SJSA1 (cell line): ENCODE measurements at places on chromosomes 5 and 9. TPM values are rescaled to one million over a fixed set of nuclear protein-coding genes. Genes with fewer than 3 reads are reported as not detected.

Gene TEX48
- not detected in 2 replicates for total RNA-seq

DNA sequence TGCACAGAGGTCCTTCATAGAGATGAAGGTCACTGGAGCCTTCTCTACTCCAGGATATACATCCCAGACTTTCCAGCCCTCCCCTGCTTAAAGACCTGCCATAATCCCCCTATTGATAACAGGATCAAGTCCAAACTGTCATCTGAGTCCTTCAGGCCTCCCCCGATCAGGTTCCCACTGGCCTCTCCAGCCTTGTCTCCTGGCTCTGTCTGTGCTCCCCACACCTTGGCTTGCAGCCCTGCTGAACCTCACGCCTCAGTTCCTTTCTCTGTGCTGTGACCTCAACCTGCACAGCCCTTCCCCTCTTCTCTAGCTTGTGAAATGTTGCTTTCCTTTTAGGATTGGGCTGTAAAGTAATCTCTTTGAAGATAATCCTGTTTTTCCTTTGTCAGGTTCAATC is 2.5 kb upstream of the HRH2 start:
- DNase-seq, result no peak
- peaks cover 26% of the 10 kb centered on the region for H3K27me3 ChIP-seq
- no peaks in the 10 kb centered on the region for H3K36me3 ChIP-seq
- H3K4me1 ChIP-seq, result no peaks in the 10 kb centered on the region

- H3K4me1 ChIP-seq, result no peaks in the 10 kb centered on the region
- no peaks in the 10 kb centered on the region for H3K36me3 ChIP-seq
- no peaks in the 10 kb centered on the region for H3K27me3 ChIP-seq
- no peak overlapping the region for H3K4me3 ChIP-seq
- no peak overlapping the region for H3K27ac ChIP-seq
Measured at GRCh38 chr5:146662229-146662628, 146.2 kb upstream of the GPR151 start.

GRCh38 chr9:107292821-107293542 is 9.9 kb downstream of the RAD23B start:
- peaks cover 9% of the 10 kb centered on the region; the same call in 1 of the 2 replicates for H3K36me3 ChIP-seq
- no peak overlapping the region for H3K27ac ChIP-seq
- H3K4me1 ChIP-seq, result no peaks in the 10 kb centered on the region
- H3K4me3 ChIP-seq, result no peak overlapping the region

GRCh38 chr5:135944967-135945560 is 9.7 kb downstream of the LECT2 start:
- peak; percentile 72 for DNase-seq
- no peaks in the 10 kb centered on the region for H3K36me3 ChIP-seq
- H3K4me1 ChIP-seq, result peaks cover 14% of the 10 kb centered on the region
- no peak overlapping the region for H3K27ac ChIP-seq

Gene IL31RA
- total RNA-seq, result 6.8 and 8.9 TPM in 2 replicates

DNA sequence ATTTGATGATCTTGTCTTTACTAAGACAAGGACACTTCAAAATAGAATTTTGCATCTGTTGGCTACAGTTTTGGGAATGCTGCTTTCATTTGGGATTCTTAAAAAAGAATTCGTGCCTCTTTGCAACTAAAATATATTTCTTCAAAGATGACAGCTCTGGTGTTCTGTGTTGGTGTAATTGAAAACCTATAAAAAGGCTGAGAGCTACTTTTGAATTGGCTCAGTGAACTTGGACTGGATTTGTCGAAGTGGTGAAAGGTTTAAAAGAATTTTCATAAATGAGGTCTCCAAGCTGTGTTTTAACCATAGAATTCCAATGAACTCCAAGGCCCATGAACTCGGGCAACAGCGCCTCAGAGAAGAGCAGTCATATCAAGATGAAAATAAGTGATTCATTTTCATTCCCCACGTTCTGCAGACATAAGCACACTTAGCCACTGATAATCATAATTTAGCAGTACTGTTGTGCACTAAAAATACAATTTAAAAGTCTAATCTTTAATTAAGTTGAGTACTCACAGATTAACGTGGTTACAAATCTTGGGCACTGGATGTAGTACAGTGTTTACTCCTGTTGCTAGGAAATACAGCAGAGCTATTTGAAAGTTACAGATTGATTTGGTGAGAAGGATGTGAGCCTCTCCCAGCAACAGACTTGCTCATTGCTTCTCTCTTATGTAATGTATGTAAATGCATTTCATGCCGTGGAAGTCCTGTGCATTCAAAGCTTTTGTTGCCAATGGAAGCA is 10.9 kb downstream of the SNCAIP start:
- no peak overlapping the region for H3K27ac ChIP-seq
- H3K4me3 ChIP-seq, result no peak overlapping the region
- DNase-seq, result no peak
- no peaks in the 10 kb centered on the region for H3K27me3 ChIP-seq

DNA sequence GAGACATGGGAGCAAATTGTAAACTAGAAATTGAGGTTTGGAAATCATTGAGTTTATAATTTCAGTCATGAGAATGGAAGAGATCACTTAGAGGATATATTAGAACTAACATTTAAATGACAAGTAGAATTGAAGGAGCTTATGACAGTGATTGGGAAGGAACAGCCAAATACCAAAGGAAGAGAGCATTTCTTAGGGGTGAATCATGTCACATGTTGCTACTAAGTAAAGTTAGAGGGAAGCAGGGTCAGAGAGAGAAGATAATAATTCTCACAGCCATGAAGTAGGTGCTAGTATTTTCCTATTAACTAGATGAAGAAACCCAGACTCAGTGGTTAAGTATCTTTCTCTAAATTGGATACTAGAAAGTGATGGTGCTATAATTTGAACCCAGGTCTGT is 59.3 kb downstream of the COMMD10 start:
- H3K27me3 ChIP-seq, result no peaks in the 10 kb centered on the region
- no peak for DNase-seq
- peaks cover 3% of the 10 kb centered on the region; the same call in 1 of the 2 replicates for H3K4me1 ChIP-seq
- H3K27ac ChIP-seq, result no peak overlapping the region

Gene CAPSL
- 0.47 TPM in 1 of 2 replicates, not detected in the other for total RNA-seq

DNA sequence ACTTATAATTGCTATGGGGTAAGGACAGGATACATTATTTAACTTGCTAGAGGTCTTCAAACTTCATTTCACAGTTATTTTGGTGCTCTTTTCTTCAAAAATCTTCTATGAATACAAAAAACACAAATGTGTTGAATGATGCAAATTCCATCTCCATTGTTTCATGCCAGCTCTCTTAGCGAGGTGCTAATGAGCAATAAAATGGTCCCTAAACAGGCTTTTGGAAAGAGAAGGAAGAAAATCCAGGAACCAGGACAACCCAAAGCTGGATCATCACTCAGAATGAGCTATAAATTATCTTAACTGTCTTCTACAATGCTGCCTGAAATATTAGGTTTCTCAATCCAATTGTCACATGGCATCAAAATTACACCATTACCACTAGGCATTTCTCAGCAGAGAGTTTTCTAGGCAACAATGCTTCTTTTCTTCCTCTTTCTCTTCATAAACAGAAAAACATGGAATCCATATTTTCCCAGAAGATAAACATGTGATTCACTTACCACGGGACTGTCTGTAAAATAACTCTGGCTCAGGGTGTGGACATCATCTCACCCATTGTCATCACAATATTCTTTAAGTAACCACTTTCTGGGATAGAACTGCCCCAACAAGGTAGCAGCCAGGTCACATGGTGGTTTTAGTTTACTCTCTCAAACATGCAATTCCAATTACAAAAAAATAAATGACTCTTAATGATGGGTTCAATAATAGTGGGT is 249.4 kb downstream of the NPR3 start:
- no peaks in the 10 kb centered on the region for H3K27me3 ChIP-seq
- H3K4me3 ChIP-seq, result no peak overlapping the region
- no peak for DNase-seq
- H3K36me3 ChIP-seq, result no peaks in the 10 kb centered on the region
- no peak overlapping the region for H3K27ac ChIP-seq

DNA sequence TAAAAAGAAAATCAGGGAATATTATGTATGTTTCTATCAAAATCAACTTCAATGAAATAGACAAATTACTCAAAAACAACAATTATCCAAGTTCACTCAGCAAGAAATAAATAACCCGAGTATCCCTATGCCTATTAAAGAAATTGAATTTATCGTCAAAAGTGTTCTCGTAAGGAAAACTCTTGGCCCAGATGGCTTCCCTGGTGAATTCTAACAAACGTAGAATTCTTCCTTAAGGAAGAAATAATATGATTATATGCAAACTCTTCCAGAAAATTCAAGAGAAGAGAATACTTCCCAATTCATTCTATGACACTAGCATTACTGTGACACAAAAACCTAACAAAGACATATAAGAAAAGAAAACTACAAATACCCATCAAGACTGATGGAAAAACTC is 29.7 kb downstream of the FAM78A start:
- no peak overlapping the region for H3K27ac ChIP-seq
- H3K36me3 ChIP-seq, result no peaks in the 10 kb centered on the region
- no peak overlapping the region for H3K4me3 ChIP-seq
- no peaks in the 10 kb centered on the region for H3K4me1 ChIP-seq

- DNase-seq, result no peak
- no peaks in the 10 kb centered on the region for H3K36me3 ChIP-seq
- no peaks in the 10 kb centered on the region for H3K4me1 ChIP-seq
- H3K4me3 ChIP-seq, result no peak overlapping the region
- H3K27me3 ChIP-seq, result 0 out of 2 replicates have a peak, but pooled peaks cover 3% of the 10 kb centered on the region
Measured at GRCh38 chr9:90857855-90858254, 56.2 kb downstream of the SYK start.

GRCh38 chr5:38553001-38553521 is 3.4 kb downstream of the LIFR start:
- peaks cover 55% of the 10 kb centered on the region for H3K4me1 ChIP-seq
- no peak overlapping the region for H3K27ac ChIP-seq
- H3K27me3 ChIP-seq, result no peaks in the 10 kb centered on the region
- DNase-seq, result no peak
- peaks cover 3% of the 10 kb centered on the region; the same call in 1 of the 2 replicates for H3K36me3 ChIP-seq

- no peak overlapping the region for H3K27ac ChIP-seq
- no peaks in the 10 kb centered on the region for H3K36me3 ChIP-seq
- no peaks in the 10 kb centered on the region for H3K27me3 ChIP-seq
- no peaks in the 10 kb centered on the region for H3K4me1 ChIP-seq
Measured at GRCh38 chr9:7912037-7912535, 112.5 kb upstream of the DMAC1 start.

Gene ITK
- not detected in 2 replicates for total RNA-seq

DNA sequence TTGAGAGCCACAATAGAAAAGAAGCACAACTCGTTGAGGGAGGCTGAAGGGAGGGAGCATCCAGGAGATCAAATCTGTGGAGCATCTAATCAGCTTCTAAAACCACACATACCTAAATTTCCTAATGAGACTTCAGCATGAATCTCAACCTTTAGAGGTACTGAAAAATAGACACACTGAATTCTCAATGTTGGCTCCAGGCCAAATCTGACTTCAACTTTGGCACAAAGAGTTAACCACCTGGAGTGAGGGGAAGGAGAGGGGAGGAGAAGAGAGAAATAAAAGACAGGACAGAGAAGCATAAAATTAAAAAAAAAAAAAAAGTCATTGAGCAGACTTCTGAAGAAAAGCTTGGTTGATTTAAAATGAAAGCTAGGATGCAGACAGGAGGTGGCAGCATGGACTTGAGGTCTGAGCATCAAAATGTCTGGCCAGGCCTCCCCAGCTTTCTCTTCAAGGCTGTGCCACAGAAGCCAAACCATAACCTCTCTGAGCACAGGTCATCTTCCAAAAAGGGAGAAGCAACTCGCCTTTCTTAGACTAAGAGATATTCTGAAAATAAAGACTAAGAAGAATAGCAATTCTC is 205.6 kb downstream of the DENND1A start:
- DNase-seq, result no peak
- H3K27ac ChIP-seq, result no peak overlapping the region
- H3K27me3 ChIP-seq, result no peaks in the 10 kb centered on the region
- H3K36me3 ChIP-seq, result no peaks in the 10 kb centered on the region
